M059J (cell line): ENCODE measurements at places on chromosomes 13 and 19.
A peak's percentile ranks its signal among the peaks of the same experiment; 100 is the strongest.

DNA sequence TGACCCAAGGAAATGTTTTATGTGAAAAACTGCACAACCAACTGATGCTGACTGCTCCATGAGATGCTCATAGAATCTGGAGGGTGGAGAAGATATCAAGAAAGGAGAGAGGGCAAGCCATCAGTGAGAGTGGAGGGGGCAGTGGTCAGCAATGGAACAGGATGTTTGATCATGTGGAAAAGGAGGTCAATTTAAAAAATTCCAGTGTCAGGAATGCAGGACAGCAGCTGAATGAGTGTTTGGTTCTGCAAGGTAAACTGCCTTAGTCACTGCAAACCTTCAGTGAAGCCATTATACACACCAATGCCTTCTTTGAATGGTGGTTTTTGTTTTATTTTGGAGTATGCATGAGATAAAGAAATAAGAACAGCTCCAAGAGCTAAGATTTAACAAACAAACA lies 121.5 kb downstream of the FGF14 start:
- no peak for DNase-seq

DNA sequence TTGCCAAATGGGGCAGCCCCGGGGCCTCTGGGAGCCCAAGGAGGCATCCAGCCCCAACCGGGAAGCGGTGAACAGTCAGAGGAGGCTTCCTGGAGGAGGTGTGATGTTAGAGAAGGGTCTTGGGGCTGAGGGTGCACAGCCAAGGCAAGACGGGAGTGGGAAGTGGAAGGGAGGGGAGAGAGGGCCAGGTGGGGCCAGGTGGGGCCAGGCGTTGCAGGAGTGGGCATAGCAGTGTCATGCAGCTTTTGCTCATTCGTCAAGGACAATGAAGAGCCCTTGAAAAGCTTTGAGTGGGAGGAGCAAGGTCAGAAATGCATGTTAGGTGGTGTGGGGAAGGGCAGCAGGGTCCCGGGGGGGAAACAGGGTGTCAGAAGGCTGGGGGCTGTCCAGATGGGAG lies 1.8 kb downstream of the FBN3 start:
- no peak for DNase-seq

GRCh38 chr13:106349080-106349931 lies 186.2 kb downstream of the EFNB2 start:
- peak; percentile 69 for DNase-seq

DNA sequence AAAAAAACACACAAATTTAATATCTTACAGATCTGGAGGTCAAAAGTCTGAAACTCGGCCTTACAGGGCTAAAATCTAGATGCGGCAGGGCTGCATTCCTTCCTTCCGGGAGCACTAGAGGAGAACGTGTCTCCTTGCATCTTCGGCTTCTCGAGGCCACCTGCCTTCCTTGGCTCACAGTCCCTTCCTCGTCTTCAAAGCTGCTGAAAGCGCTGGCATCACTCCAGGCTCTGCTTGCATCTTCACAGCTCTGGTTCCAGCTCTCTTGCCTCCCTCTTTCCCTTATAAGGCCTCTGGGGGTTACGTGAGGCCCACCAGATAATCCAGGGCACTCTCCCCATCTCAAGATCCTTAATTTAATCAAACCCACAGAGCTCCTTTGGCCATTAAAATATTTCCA lies 10.5 kb downstream of the XRCC1 start:
- DNase-seq: no peak

DNA sequence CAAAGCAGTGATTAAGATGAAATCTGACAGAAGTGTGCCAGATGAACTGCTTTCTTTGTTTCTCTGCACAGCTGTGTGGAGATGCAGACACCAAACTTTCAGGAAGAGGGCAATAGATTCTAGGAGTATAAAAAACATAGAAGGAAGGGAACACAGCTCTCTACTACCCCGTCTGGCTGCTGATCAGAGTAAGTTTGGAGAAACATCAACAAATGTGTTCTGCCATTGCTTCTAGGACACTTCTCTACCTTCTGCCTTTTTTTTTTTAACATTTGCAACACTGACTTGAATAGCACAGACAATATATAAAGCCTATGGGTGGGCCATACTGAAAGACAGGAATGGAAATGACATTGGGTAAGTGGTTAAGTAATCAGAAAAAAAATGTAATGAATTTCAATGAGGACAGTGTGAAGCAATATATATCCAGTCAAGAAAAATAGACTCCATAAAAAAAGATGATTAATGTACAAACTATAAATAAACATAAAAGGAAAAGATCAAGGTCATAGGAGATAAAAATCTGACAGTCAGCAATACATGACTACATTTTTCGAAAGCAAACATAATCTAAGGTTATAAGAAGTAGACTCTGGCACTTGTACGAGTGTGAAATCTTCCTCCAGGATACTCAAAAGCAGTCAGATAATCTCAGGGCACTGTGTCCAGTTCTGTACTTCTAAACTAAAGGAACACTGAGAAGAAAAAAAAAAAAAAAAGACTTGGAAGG lies 21.4 kb downstream of the NUFIP1 start:
- peak; percentile 32 for DNase-seq

DNA sequence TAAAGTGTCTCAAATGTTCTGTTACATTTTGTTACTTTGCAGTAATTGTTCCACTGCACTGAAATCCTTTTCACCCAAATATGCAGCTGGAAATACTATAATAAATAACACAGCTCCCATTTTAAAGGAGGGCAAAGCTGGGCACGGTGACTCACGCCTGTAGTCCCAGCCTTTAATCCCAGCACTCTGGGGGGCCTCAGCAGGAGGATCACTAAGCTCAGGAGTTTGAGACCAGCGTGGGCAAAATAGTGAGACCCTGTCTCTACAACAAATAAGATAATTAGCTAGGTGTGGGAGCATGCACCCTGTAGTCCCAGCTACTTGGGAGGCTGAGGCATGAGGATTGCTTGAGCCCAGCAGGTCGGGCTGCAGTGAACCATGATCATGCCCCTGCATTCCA lies 7.5 kb upstream of the UBAC2 start:
- no peak for DNase-seq

- DNase-seq: peak; percentile 55
Observed at GRCh38 chr13:43364210-43365038, 341.0 kb downstream of the DNAJC15 start.

DNA sequence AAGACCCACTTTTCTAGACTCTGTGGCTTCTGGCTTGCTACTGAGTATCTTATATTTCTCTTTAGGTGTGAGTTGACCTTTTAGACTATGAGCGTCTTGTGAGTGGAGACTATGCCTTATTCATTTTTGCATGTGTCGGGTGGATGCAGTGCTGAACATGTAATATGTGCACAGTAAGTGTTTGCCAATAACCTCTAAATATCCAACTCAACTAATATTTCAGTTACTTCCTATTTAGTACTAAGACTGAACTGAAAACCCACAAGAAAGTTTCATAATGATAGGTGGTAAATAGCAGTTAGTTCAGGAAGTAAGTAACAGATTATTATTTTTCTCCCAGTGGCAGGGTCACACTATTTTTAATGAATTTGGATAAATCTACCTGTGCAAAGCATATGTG lies 269.3 kb downstream of the KCNRG start:
- no peak for DNase-seq

- DNase-seq: peak; percentile 35
Observed at GRCh38 chr13:112144616-112145550, 77.9 kb downstream of the SOX1 start.

GRCh38 chr13:108943842-108944241 lies 314.4 kb downstream of the MYO16 start:
- no peak for DNase-seq

DNA sequence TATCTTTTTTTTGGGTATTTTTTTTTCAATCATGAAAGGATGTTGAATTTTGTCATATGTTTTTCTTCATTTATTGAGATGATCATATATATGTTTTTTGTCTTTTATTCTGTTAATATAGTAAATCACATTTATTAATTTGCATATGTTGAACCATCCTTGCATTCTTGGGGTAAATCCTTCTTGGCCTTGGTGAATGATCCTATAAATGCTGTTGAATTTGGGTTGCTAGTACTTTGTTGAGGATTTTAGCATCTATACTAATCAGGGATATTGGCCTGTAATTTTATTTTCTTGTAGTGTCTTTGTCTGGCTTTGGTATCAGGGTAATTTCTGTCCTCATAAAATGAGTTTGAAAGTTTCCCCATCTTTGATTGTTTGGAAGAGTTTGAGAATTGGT lies 199.9 kb downstream of the B3GLCT start:
- DNase-seq: no peak

- no peak for DNase-seq
Observed at GRCh38 chr19:46718934-46719622, 2.2 kb upstream of the PRKD2 start.

DNA sequence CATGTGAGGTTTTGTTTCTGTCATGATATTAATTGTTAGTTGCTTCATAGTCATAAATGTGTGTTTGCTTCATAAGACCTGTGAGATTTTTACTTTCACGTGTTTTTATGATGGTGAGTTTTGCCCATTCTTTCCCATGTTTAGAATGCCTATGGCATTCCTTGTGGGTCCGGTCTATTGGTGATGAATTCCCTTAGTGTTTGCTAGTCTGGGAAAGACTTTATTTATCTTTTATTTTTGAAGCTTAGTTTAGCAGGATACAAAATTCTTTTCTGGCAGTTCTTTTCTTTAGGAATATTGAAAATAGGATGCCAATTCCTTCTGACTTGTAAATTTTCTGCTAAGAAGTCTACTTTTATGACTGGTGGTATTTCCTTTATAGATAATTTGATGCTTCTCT lies 332.7 kb downstream of the OXGR1 start:
- DNase-seq: no peak

- no peak for DNase-seq
Observed at GRCh38 chr13:75675421-75675820, 39.3 kb downstream of the LMO7 start.

- no peak for DNase-seq
Observed at GRCh38 chr13:44648392-44649103, 72.4 kb upstream of the TSC22D1 start.

DNA sequence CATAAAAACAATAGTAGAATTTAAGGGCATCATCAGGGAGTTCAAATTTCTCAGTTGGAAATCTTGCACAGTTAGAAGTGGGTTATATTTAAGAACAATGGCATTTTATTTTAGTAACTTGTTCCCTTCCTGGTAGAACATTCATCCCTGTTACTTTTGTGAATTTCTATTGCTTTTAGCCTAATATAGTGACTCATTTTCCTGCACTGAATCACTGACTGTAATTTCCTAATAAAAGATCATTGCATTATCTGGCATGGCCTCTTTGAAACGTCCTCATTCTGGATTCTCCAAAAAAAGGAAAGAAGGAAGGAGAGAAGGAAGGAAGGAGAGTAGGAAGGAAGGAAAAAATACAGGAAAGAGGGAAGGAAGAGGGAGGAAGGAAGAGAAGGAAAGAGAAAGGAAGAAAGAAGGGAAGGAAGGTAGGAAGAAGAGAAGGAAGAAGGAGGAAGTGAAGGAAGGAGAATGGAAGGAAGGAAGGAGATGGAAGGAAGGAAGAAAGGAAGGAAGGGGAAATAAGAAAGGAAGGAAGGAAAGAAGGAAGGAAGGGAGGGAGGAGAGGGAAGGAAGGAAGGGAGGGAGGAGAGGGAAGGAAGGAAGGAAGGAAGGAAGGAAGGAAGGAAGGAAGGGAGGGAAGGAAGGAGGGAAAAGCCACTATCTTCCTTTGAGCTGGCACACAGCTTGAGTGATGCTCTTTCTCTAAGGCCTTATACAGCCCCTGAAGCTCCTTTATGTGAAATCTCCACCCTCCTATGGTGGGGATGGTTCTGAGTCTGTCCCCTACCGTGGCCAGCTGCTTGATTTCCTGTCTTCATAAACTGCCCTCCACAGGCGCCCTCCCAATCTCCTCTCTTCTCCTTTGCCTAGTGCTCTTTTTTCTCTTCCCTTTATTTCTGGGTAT lies 29.8 kb upstream of the TM9SF2 start:
- DNase-seq: no peak

- no peak for DNase-seq
Observed at GRCh38 chr13:77760893-77761292, 63.4 kb downstream of the SLAIN1 start.

DNA sequence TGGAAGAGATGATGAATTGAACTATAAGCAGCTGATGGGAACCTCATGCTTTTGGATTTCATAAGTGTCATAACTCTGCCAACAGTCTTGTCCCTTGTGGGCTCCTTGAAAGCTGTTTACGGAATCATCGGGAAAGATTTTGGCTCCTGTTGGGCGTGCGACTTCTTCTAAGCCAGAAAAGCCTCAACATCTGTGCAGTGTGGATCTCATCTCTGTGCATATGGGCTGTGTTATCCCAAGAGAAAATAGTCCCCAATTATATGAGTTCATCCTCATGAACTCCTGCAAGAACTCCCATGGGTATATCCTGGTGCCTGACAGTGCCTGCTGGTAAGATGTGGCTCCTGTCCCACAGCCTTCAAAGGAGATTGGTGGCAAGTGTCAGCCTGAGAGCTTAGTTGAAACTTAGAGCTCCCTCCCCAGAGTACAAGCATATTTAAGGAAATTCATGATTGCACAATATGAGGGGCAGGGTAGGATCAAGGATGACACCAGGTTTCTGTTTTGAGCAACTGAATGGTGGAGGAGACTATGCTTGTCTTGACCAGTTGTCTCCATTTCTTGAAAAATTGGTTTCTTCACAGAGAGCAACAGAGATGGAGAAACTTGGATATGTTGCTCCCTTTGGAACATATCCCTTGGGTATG lies 243.5 kb downstream of the ITGBL1 start:
- DNase-seq: no peak

GRCh38 chr19:39054091-39054470 lies 21.7 kb upstream of the FBXO27 start:
- DNase-seq: no peak

DNA sequence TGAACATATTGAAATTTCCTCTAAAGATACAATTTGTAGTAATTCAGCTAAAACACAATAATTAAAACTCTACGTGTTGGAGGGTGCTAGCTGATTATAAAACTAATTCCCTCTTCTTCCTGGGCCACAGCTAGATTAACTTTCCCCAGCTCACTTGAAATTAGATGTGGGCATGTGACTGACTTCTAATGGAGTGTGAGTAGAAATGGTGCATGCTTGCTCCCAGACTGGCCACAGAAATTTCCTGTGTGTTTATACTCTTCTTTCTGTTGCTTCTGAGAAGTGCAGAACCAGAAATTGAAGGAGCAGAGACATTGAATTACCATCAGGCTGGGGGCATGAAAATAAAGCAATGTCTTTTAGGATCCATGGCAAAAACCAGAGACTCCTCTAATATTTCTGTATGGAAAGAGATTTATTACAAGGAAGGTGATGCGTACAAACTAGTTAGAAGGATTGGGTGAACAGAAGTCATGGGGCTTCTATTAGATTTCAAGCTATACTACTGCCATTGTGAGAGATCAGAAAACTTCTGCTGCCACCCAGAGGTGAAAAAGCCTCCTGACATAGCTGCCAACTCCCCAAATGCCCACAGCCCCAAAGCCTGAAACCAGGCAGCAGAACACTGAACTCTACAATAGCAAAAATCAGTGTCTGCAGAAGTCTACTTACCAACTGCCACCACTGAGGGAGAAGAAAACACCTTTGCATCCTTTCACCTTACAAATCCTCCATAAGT lies 379.2 kb upstream of the MIR17HG start:
- peak; percentile 2 for DNase-seq
